ENCODE measurements at places on chromosomes 1 and 21.

GRCh38 chr1:182633657-182634281 lies 29.6 kb upstream of the RGS16 start:
- no peak for DNase-seq

DNA sequence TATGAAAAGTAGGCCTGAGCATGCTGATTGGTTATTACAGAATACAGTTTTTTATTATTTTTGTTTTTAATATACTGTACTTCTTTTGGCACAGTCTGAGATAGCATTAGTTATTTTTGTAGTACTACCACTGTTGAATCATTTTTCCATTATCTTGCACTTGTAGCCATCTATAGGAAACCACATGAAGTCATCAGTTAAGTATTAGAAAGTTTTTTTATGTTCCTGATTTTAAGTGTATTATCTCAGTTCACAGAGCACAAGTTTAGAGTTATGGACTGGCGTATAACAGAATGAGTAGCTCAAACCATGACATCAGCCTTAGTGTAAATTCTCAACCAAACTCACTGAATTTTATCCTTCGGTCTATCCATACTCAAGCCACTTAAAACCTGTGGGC lies 22.8 kb downstream of the DHX9 start:
- no peak for DNase-seq

DNA sequence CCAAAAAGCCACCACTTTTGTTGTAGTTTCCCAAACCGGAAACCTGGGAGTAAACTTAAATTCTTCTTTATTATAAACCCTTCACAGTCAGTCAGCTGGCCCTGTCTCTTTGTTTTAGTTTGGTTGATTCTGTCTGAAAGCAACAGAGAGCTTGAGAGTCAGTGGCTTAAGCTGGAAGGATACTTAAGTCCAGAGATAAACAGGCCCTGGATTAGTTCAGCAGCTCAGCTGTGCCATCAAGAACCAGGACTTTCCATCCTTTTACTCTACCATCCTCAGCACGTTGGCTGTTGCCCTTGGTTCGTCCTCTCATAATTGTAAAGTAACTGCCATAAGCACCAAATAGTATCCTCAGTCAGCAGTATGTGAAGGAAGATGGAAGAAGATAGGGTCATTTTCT lies 4.5 kb downstream of the DESI2 start:
- no peak for DNase-seq

DNA sequence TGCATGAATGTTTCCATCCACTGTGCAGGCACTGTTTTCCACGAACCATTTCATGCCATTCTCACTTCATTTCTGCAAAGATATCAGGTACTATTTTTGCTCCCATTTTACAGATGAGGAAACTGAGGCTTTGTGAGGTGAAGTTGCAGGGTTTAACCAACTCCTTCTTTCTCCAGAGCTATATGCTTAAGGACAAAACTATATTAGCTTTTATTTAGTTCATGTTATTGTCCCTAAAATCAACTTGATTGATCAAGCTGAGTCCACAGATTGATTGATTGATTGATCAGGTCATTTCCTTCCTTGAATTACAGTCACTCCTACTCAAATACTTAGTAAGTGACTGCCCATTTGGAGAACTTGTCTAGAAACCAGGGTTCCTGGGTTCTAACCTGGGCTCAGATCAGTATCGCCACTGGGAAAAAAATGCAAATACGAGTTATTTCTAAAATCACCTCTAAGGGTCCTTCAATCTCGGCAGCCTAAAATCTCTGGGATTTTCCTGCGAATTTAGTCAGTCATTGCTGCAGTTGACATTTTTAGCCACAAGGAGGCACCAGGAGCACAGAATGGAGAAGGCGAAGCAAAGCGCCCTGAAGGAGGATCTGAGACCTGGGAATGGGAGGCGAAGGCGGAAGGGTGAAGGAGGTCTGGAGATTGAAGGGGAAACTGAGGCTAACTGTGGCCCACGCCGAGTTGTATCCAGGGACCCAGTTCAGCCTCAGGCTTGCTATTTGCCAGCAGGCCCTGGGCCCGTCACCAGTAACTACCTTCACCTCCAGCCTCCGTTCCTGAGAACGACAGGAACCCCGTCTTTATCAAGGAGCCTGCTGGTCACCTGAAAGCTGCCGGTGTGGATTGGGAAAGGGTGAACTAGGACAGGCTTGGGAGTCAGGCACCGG lies 14.3 kb upstream of the MUL1 start:
- peak; percentile 78 for DNase-seq

DNA sequence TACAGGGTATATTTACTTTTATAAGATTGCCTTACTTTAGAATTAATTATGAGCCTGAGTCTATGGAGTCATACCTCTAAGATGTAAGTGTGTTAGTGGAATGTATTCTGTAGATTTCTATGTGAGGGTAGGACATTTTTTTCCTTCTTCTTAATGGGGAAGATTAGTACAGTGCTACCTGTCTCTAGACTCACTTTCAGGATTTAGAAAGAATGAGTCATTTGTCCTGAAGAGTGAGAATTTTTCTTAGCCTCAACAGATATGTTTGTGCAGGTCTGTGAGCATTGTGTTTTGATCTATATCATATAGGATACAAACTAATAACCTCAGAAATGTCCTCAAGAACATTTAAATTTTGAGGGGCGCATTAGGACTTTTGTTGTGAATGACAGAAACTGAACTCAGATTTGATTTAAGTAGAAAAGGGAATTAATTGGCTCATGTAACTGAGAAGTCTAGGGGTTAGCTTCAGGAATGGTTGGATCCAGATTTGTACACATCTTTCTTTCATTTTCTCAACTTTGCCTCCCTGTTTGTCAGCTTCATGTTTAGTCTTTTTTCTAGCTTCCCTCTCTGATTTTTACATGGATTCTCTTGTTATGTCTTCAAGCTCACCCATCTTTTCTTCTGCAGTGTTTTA lies 45.3 kb downstream of the TTC3 start:
- DNase-seq, result no peak

DNA sequence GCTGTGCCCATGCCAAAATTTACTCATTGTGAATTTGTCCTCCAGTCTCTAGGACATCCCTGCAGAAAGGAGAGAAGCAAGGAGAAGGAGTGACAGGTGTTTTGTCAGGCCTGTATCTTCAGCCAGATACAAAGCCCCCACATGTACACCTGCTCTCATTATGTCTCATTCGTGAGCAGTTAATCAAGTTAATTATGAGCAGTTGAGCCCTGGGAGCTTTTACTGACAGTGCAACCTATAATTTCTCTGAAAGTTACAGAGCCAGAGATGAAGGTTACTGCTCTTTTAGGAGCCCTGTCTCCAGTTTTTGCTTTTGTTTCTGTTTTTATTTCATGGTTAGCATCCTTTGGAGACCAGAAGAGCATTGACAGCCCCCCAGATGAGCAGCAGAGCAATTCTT lies 5.0 kb upstream of the ILDR2 start:
- no peak for DNase-seq

GRCh38 chr1:185699874-185700273 lies 34.3 kb upstream of the HMCN1 start:
- no peak for DNase-seq

DNA sequence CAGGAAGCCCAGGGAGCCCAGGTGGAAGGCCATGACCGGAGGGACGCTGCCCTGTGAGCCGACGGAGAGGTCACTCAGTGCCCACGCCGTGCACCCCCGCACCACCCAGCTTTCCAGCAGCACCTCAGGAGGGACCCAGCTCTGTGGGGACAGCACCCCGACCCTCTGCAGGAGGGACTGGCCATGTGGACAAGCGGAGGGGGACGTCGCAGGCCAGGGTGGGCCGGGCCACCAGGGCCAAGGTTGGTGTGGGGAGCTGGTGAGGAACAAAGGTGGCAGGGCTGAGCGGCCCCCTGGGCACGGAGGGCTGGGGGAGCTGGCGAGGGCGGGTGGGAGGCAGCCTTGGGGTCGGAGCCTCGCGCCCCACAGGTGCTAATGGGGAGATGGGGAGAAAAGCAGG lies 22.8 kb downstream of the NADK start:
- no peak for DNase-seq

GRCh38 chr1:205593532-205593931 lies 38.3 kb downstream of the ELK4 start:
- DNase-seq, result no peak

- peak; percentile 78 for DNase-seq
These were observed 1.1 kb downstream of the CKS1B start for GRCh38 chr1:154975409-154976059.

DNA sequence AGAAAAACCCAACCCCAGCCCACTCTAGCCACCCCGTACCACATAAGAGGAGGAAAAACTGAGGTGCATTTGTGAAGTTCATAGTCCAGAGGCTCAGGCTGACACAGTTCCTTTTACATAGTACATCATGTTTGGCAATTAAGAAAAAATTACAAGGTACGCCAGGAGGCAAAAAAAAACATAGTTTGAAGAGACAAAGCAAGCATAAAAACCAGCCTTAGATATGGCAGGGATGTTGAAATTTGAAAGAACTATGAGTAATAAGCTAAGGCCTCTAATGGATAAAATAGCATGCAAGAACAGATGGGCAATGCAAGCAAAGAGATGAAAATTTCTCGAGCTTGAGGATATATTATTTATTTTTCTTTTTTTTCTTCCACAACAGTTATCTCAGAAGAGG lies 31.9 kb downstream of the MIXL1 start:
- DNase-seq, result no peak

GRCh38 chr1:60126723-60127122 lies 53.2 kb upstream of the C1orf87 start:
- no peak for DNase-seq

DNA sequence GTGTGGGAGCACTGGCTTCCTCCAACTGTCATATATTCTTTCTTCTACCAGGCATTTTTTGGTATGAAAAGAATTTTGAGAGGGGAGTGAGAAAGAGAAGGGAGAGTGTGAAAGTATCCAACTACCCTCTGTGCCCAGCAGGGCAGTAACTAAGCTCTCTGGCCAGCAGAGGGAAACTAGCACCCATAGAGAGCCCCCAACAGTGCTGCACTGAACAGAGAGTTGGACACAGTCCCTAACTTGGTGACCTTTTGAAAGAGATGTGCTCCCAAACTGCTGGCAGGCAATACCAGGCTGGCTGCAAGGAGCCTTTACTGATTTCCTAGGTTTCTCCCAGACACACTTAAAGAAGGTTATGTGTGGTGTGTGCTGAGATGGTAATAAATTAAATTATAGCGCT lies 118.8 kb upstream of the PBX1 start:
- no peak for DNase-seq

DNA sequence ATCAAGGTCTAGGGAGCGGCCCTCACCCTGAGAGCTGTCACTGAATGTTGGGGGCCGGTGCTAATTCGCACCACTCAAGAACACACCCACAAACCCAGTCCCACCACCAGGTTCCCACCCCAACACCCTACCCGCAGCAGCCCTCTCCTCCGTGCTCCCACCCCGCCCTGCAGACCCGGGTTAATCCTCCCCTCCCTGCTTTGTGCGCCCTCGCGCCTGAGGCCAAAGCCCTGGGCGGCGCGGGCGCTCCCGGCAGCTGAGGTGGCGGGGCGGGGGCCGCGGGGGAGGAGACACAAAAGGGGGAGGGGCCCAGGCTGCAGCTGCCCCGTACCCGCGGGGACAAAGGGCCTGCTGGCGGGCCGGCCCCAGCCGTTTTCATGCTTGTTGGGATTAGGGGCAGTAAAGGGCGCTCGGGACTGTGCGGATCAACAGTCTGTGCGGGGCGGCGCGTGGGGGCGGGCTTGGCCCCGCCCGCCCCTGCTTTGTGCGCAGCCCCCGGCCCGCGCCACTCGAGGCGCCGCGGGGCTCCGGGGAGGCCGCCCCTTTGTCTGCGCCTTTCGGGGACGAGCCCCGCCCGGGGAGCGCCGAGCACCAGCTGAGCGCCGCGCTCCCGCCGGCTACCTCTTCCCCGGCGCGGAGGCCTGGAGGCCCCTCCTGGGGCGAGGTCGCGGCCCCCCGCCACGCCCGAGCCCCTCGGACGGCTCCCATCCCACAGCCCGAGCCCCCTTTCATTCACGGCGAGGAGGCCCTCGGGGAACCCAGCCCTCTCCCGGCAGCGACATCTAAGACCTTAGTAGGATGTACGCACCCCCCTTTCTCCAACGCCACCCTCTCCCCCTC lies 10.9 kb downstream of the C1orf216 start:
- DNase-seq, result peak; percentile 30

DNA sequence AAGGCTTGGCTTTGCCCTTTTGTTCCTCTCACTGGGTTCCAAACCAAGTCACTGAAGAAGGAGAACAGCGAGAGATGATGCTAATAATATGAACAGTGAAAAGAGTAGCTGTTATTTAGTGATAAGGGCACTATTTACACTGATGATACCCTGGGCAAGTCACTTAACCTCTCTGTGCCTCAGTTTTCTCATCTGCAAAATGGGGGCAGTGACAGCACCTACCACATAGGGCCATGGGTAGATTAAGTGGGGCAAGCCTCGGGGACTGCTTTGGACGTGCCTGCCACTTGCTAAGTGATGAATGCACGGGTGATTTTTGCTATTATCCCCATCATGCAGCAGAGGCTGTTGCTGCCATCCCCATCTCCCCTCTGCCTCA lies 9.2 kb downstream of the ATP13A2 start:
- DNase-seq, result no peak

DNA sequence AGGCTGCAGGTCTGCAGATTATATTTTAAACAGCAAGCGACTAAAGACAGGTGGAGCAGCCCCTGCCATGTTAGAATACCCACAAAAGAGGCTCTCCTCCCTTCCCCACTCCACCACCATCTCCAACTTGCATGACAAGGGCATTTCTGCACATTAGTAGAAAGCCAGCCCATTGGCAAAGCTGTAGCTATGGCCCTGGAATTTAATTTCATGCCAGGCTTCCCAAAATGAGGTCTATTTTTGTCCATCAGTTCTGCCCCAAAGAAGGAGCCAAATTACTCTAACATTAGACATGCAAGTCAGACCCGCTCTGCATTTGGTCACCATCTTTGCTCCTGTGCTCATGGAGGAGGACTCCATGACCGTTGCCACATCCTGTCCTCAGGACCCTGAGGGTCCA lies 115.2 kb downstream of the LAMC2 start:
- DNase-seq, result no peak

DNA sequence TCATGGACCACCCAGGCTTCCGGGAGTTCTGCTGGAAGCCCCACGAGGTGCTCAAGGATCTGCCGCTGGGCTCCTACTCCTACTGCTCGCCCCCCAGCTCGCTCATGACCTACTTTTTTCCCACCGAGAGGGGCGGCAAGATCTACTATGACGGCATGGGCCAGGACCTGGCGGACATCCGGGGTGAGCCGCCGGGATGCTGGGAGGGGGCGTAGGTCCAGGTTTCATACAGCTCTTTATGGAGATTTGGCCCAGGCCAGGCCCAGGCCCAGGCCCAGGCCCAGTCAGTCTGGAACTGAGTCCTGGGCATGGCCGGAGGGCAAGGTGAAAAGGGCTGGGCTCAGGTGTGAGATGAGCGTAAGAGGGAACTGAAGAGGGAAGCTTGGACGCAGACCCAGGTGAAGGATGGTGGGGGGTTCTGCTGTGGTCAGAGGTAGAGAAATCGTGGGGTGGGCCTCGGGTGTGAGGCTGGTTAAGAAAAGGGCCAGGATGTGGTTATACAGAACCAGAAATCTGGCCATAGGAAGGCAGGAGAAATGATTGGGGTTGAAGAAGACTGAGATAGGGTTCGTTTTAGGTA lies 23.0 kb downstream of the DISP3 start:
- DNase-seq, result no peak

Measured in activated CD4-positive, alpha-beta T cell treated with anti-CD3 and anti-CD28 coated beads, Interleukin-2, amount 50 U/mL, for 48 hours (primary cell).